ENCODE measurements at places on chromosomes 13 and 19. TPM values are rescaled to one million over a fixed set of nuclear protein-coding genes. Genes with fewer than 3 reads are reported as not detected.

DNA sequence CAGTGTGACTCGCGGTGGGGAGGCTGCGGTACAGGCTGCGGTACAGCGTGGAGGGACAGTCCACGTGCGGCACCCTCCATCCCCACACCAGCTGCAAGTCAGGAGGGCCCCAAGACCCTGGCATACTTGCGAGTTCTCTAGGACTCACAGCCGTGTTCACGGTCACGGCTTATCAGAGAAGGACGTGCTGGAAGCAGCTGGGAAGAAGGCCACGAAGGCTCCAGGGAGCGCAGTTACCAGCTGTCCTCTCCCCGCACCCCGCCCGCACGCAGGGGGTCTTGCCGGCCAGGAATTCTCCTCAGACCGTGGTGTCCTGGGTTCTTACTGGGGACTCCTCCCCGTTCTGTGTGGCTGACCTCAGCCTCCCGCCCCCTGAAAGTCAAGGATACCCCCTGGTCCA is 6.2 kb downstream of the ZNF444 start:
- DNase-seq: no peak
- H3K4me3 ChIP-seq: no peak overlapping the region
- no peak overlapping the region for H3K27ac ChIP-seq
- peaks cover 4% of the 10 kb centered on the region for H3K4me1 ChIP-seq

- H3K27me3 ChIP-seq: peaks cover under 1% of the 10 kb centered on the region
- H3K27ac ChIP-seq: no peak overlapping the region
- H3K4me1 ChIP-seq: peaks cover 17% of the 10 kb centered on the region
- H3K36me3 ChIP-seq: no peaks in the 10 kb centered on the region
- DNase-seq: no peak
Measured at GRCh38 chr19:28313633-28314032, 899.3 kb downstream of the UQCRFS1 start.

- H3K4me1 ChIP-seq: peaks cover 17% of the 10 kb centered on the region
- DNase-seq: no peak
- peaks cover 5% of the 10 kb centered on the region for H3K36me3 ChIP-seq
- no peak overlapping the region for H3K27ac ChIP-seq
- H3K4me3 ChIP-seq: no peak overlapping the region
- H3K27me3 ChIP-seq: no peaks in the 10 kb centered on the region
Measured at GRCh38 chr13:109401891-109402290, 384.5 kb downstream of the IRS2 start.

DNA sequence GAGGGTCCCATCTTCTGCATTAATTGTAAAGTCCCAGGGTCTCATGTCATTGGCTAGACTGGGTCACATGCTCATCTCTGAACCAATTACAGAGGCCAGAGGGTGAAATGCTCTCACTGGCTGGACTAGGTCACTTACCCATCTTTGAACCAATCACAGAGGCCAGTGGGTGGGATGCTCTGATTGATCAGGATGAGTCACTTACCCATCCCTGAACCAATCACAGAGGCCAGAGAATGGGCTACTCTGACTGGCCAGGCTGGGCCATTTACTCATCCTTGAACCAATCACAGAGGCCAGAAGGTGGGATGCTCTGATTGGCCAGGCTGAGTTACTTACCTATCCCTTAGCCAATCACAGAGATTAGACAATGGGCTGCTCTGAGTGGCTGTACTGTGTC is 5.3 kb downstream of the MISP start:
- no peaks in the 10 kb centered on the region for H3K27me3 ChIP-seq
- H3K4me1 ChIP-seq: no peaks in the 10 kb centered on the region
- DNase-seq: no peak
- H3K36me3 ChIP-seq: peaks cover 5% of the 10 kb centered on the region

DNA sequence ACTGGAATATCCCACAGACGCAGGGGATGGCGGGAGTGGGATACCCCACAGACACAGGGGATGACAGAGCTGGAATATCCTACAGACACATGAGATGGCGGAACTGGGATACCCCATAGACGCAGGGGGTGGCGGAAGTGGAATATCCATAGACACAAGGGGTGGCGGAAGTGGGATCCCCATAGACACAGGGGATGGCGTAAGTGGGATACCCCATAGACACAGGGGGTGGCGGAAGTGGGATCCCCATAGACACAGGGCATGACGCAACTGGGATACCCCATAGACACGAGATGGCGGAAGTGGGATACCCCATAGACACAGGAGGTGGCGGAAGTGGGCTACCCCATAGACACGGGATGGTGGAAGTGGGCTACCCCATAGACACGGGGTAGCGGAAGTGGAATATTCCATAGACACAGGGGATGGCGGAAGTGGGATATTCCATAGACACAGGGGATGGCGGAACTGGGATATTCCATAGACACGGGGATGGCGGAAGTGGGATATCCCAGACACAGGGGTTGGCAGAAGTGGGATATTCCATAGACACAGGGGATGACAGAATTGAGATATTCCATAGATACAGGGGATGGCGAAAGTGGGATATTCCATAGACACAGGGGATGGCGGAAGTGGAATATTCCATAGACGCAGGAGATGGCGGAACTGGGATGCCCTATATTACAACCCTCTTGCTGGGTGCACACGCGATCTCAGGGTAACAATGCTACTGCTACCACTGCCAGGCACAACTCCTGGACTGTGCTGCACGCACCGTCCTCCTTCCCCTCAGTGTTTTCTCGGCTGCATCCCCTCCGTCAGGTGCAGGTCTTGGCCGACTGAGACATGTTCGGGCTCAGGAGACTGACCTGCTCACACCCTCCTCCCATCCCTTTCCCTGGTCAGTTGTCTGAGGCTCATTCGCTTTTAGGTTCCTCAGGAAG is 28.1 kb downstream of the ZNF787 start:
- peaks cover 12% of the 10 kb centered on the region for H3K4me1 ChIP-seq
- peak overlapping the region; percentile 45 for H3K27ac ChIP-seq
- no peak for DNase-seq
- H3K27me3 ChIP-seq: no peaks in the 10 kb centered on the region
- peaks cover 36% of the 10 kb centered on the region for H3K36me3 ChIP-seq

GRCh38 chr19:51138549-51138979 is 3.5 kb upstream of the SIGLEC7 start:
- peaks cover 9% of the 10 kb centered on the region for H3K27me3 ChIP-seq
- peaks cover 25% of the 10 kb centered on the region for H3K4me1 ChIP-seq
- H3K27ac ChIP-seq: no peak overlapping the region
- no peaks in the 10 kb centered on the region for H3K36me3 ChIP-seq

DNA sequence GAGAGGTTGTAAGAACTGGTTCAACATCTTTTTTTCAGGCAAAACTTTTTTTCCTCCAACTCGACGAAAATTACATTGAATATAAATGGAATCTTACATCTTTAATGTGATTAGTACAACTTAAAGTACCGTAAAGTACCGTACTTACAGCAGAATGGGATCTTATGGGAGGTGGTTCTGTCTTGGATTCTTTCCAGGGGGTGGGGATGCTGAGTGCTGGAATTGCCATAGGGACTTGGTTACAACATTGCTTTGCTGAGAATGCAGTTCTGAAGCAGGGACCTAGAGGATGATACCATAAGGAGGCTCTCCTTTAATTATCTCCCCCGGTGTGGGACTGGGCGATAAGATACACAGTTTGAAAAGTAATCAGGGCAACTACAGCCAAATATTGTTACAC is 186.4 kb downstream of the KLF5 start:
- no peak for DNase-seq
- H3K4me3 ChIP-seq: no peak overlapping the region
- no peaks in the 10 kb centered on the region for H3K36me3 ChIP-seq

GRCh38 chr13:29621051-29621800 is 25.7 kb upstream of the SLC7A1 start:
- no peaks in the 10 kb centered on the region for H3K27me3 ChIP-seq
- H3K4me3 ChIP-seq: no peak overlapping the region
- DNase-seq: no peak
- H3K4me1 ChIP-seq: no peaks in the 10 kb centered on the region
- H3K36me3 ChIP-seq: peaks cover 6% of the 10 kb centered on the region

DNA sequence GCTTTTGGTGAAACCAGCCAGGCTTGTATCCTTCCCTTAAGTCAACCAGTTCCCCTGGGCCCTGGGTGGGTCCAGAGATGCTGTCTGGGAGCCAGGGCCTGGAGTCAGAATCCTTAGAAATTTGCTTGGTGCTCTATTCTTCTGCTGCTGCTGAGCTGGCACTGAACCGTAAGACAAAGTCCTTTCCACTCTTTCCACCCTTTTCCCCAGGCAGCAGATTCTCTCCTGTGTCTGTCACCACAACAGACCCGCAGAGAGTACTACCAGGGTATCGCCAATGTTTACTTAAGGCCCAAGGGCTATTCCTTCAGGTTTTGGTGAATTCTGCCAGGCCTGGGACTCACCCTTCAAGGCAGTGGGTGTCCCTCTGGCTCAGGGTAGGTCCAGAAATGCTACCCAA is 12.2 kb downstream of the IFT88 start:
- no peak for DNase-seq
- H3K4me1 ChIP-seq: no peaks in the 10 kb centered on the region
- H3K36me3 ChIP-seq: peaks cover 18% of the 10 kb centered on the region
- no peaks in the 10 kb centered on the region for H3K27me3 ChIP-seq
- H3K27ac ChIP-seq: no peak overlapping the region
- no peak overlapping the region for H3K4me3 ChIP-seq

DNA sequence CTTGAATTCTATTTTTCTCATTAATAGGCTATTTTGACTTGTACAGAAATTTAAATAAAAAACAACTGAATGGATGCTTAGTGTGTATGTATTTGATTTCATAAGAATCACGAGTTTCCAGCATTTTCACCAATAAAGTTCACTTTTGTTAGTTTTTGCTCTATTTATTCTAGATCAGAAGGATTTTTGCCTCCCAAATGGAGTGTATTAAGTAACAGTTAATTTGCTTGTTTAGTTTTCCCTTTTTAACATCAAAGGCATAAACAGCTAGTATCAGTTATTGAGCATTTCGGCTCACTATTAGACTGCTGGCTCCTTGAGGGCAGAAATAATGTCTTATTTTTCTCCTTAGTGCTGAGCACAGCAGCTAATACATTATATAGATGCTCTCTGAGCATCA is 414.1 kb downstream of the FGF9 start:
- H3K4me3 ChIP-seq: no peak overlapping the region
- H3K4me1 ChIP-seq: peaks cover 21% of the 10 kb centered on the region
- no peaks in the 10 kb centered on the region for H3K36me3 ChIP-seq

DNA sequence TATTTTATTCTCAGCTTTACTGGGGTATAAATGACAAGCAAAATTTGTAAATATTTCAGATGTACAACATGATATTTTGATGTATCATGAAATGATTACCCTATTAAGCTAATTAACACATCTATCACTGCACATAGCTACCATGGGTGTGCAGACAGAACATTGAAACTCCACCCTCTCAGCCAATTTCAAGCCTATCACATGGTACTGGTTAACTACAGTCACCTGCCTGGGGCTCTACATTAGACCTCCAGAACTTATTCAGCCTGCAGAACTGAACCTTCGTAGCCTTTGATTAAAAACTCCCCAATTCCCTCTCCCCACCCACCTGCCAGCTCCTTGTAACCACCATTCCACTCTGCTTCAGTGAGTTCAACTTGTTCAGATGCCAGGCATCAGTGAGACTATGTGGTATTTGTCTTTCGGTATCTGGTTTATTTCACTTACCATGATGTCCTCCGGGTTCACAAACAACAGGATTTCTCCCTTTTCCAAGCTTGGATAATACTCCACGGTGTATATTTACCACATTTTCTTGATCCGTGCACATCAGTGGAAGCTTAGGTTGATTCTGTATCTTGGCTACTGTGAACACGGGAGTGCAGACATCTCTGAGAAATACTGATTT is 19.2 kb downstream of the RAB20 start:
- no peak for DNase-seq
- peaks cover 8% of the 10 kb centered on the region for H3K4me1 ChIP-seq
- H3K27ac ChIP-seq: no peak overlapping the region

GRCh38 chr13:51659276-51660127 is 75.2 kb downstream of the WDFY2 start:
- no peak overlapping the region for H3K4me3 ChIP-seq
- H3K27ac ChIP-seq: 0 out of 2 replicates have a peak overlapping the region, but pooled peaks have one; percentile 2

- H3K27ac ChIP-seq: no peak overlapping the region
- no peaks in the 10 kb centered on the region for H3K27me3 ChIP-seq
- peaks cover 34% of the 10 kb centered on the region for H3K4me1 ChIP-seq
- peaks cover 50% of the 10 kb centered on the region for H3K36me3 ChIP-seq
- no peak overlapping the region for H3K4me3 ChIP-seq
- no peak for DNase-seq
Measured at GRCh38 chr19:52948025-52948770, 14.5 kb downstream of the ZNF816 start.

DNA sequence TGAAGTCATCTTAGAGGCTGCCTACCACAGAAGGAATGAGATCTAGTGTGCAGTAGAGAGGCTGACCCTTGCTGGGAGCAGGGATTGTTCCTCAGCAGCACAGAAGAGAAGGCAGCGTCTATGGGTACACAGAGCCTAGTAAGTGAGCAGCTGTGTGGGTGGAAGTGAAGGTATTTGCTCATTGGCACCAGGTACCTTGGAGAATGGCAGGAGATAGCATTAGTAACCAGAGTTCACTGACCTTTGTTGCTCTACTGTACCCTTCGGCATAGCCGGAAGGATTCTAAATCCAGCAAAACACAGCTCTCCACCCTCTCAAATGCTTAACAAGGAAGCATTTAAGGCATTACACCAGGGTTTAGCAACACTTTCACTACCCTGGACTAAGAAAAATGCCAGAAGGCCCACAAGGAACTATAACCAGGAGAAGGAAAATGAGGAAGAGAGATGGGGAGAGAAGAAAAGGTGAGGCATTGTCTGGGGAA is 12.3 kb downstream of the SOX21 start:
- H3K36me3 ChIP-seq: no peaks in the 10 kb centered on the region
- no peak overlapping the region for H3K27ac ChIP-seq
- peaks cover 76% of the 10 kb centered on the region for H3K27me3 ChIP-seq
- peaks cover 26% of the 10 kb centered on the region for H3K4me1 ChIP-seq

DNA sequence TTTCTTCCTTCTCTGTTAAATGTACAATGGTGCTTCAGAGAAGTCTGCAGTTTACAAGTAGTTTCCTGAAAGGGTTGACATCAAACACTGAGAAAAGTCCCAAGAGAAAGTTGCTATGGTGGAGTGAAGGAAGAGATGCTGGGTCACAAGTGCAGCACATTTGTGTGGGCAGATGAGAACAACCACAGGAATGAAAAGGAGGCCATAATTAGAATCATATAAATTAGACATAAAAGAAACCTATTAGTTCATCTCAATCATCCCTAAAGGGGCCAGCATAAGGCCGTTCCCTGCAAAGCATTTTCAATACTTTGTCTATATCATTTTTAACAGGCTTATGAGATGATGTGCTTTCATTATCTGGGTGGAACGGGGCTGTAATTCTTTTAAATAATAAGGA is 359.2 kb downstream of the IRS2 start:
- peaks cover 19% of the 10 kb centered on the region for H3K36me3 ChIP-seq
- no peak for DNase-seq
- H3K27ac ChIP-seq: no peak overlapping the region
- no peak overlapping the region for H3K4me3 ChIP-seq

- no peaks in the 10 kb centered on the region for H3K4me1 ChIP-seq
- H3K36me3 ChIP-seq: no peaks in the 10 kb centered on the region
- no peaks in the 10 kb centered on the region for H3K27me3 ChIP-seq
- no peak overlapping the region for H3K4me3 ChIP-seq
- no peak for DNase-seq
Measured at GRCh38 chr13:105063676-105064075, 1471.8 kb downstream of the EFNB2 start.

Gene HCST
- total RNA-seq: 1.9 TPM

Gene MED29
- 42.9 TPM for total RNA-seq

Gene HSH2D
- total RNA-seq: 3.0 TPM

Gene KCTD15
- 32.7 TPM for total RNA-seq

Gene KLK10
- total RNA-seq: 3.2 TPM

Gene LRRC25
- 0.18 TPM for total RNA-seq

Gene ZNF266
- total RNA-seq: 14.0 TPM

Gene ZGLP1
- total RNA-seq: 8.9 TPM

Gene DDX39A
- total RNA-seq: 105 TPM

Gene CD33
- 0.31 TPM for total RNA-seq

Gene PTH2
- total RNA-seq: 1.7 TPM

All from WTC11 (cell line).